ENCODE measurements at places on chromosomes 11 and 22.

DNA sequence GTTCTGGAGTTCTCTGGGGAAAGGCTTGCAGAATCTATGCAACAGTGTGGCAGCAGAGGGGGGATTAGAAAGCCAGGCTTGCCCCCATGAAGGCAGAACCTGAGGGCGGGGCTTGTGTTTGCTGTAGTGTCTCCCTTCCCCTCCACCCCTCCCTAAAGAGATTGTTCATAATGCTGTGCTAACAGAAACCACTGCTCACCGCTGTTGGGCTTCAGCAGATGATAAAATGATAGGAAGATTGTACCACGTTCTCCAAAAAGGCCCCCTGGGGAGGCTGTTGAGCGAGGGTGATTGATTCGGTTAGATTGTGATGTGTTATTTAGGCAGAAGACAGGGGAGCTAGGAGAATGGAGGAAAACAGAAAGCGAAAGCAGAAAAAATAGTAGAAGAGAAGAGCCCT lies 215.2 kb upstream of the NCAM1 start:
- no peak for DNase-seq

DNA sequence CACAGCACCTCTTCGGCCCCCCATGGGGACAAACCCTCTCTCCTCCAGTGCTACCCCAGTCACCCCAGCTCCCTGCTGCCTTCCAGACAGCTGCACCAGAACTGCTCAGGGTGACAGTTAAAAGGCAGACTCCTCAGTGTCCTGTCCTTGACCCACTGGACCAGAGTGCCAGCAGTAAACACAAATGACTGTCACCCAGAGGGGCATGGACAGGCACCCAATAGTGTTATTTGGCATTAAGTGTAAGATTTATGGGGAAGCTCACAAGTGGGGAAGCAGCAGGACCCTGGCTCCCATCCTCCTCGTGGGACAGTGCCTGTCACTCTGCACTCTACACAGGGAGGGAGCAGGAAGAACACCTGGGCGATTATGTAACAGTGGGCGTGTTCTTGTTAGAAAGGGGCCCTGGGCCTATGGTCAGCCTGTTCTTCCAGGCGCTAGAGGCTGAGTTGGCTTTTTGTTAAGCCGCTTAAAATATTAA lies 5.0 kb downstream of the RPS19BP1 start:
- no peak for DNase-seq

- no peak for DNase-seq
Observed at GRCh38 chr22:49882519-49883293, 29.1 kb downstream of the ZBED4 start.

- no peak for DNase-seq
Observed at GRCh38 chr11:30789270-30789669, 203.1 kb upstream of the MPPED2 start.

DNA sequence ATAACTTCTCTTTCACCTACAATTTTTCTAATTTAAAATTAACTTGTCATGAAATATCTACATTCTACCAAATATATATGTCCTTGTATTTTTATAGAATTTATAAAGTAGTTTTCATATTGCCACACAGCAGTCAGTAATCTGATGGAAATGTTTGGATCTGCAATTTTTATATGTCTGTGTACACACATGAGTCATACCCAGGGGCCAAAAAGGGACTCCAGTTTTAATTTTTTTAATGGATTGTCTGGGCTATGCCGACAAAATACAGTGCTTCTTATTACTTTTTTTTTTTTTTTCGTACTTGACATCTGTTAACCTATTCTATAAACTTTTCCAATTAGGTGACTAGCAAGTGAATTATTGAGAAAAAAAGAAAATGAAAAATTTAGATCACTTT lies 6.3 kb downstream of the GUCY1A2 start:
- no peak for DNase-seq

DNA sequence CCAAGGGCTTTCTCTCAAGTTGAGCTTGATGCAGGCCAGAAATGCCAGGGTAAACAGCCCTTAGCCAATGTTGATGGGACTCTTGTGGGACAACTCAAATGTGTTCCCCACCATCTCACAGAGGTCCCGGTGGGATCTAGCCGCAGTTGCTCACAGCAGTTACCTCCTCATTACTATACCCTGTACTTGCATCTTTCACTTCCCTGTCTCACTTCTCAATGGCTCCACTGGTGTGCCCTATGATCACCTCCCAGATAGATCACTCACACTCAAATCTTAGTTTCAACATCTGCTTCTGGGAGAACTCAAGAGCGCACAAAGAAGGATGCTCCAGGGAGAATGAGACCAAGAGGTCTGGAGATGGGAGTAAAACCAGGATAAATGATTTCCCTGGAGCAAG lies 47.0 kb downstream of the RCN1 start:
- no peak for DNase-seq

- DNase-seq: peak; percentile 27
Observed at GRCh38 chr22:42500161-42500835, 19.3 kb downstream of the RRP7A start.

- DNase-seq: peak; percentile 8
Observed at GRCh38 chr22:48738204-48738980, 1089.3 kb downstream of the BRD1 start.

DNA sequence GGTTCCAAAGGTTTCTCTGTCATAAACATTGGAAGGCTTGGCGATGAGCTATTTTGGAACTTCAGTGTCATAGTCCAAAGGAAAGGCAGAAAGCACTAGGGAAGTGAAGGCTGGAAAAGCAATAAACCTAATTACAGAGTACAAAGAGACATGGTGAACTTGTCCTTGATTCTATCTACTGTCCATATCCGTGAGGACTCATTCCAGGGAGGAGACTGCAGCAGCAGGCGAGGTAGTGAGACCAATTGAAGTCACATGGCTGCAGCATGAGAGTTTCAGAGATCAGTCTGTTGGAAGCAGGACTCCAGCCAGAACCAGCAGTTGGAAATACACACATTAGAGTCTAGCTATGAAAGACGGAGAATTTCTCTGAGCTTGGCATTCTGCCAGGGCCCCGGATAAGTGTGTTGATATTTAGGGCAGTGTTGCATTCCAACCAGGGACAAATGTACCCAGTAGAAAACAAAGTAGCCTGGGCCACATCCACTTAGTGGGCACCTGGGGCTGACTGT lies 54.1 kb upstream of the ARHGAP42 start:
- DNase-seq: peak; percentile 81

DNA sequence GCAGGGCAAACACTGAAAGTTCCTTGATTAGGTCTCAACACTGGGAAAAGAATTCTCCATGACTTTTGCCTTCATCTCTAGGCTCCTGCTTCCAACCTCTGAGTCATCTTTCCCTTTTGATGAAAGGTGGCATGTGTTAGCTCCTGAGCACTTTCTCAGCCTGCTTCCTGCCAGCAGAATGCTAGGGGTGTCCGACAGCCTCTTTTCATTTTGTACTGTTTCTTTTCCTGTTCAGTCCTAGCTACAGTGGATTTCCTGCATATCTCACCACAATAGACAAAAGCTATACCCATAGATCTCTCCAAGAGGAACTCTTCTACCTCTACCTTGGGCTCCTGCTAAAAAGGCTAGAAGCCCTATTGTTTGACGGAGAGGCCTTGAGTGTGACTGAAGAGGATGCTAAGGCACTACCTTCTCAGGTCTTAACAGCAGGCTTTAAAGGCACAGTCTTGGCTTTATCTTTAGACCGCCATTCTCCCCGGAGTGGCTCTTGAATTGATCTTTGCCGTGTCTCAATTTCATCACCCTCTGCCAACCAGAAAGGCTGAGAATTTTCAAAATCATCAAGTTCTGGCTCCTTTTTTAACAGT lies 145.5 kb downstream of the RBFOX2 start:
- no peak for DNase-seq

DNA sequence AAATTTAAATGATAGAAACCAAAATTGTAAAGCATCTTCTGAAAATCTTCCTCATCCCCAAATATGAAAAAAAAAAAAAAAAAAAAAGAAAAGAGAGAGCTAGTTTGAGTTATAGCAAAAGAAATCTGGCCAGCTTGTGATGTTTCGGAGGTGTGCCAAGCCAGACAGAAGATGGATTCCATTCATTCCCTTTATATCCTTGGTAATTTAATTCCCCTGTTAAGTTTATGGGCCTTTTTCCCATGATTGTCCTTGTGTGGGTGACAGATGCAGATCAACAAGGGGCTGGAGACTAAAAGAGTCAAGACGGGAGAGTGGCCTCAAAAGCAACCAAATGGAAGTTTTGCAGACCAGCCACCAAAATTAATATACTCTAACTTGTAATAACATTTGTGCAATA lies 47.6 kb upstream of the PARVA start:
- DNase-seq: no peak

- peak; percentile 76 for DNase-seq
Observed at GRCh38 chr11:2930704-2931419, 1.6 kb upstream of the PHLDA2 start.

GRCh38 chr11:75931124-75931523 lies 116.1 kb downstream of the UVRAG start:
- DNase-seq: no peak

DNA sequence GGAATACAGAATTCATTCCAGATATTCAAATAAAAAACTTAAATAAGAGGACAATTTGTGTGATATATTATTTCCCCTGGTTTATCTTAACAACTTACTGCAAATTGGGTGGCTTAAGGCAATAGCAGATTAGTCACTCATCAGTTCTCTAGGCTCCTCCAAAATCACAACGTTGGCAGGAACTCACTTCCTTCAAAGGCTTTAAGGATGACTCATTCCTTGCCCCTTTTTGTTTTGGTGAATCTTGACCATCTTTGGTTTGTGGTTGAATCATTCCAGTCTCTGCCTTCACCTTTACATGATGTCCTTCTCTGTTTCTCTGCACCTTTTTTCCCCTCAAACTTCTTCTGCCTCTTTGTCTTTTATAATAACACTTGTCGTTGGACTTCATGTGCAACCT lies 3.4 kb downstream of the OR10AG1 start:
- DNase-seq: no peak

DNA sequence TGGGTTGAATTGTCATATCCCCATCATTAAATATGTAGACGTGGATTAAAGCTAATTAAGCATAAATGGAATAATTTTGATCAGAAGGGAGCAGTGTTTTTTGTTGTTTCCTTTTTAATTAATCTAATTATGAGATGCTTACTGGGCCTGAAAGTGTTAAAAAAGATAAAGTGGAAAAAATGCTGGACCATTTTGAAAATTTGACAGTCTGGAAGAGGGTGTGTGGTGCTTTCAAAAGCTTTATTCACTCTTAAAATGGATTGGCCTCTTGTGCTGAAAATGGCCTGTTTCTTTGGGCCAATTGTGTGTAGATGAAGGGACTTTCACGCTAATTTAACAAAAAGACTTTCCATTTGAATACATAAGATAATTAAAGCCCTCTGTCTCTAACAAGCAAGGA lies 1.8 kb downstream of the TNRC6B start:
- no peak for DNase-seq

GRCh38 chr11:102320679-102321078 lies 3.4 kb downstream of the BIRC3 start:
- DNase-seq: no peak

GRCh38 chr22:29041408-29041807 lies 20.2 kb downstream of the C22orf31 start:
- DNase-seq: peak; percentile 53

- DNase-seq: no peak
Observed at GRCh38 chr22:31488988-31489617, 539 bp downstream of the EIF4ENIF1 start.

GRCh38 chr11:28529540-28530410 lies 421.6 kb downstream of the METTL15 start:
- DNase-seq: peak; percentile 44

GRCh38 chr11:134060316-134060715 lies 8.6 kb upstream of the JAM3 start:
- no peak for DNase-seq

- DNase-seq: no peak
Observed at GRCh38 chr11:831118-831864, 1.5 kb upstream of the CD151 start.

DNA sequence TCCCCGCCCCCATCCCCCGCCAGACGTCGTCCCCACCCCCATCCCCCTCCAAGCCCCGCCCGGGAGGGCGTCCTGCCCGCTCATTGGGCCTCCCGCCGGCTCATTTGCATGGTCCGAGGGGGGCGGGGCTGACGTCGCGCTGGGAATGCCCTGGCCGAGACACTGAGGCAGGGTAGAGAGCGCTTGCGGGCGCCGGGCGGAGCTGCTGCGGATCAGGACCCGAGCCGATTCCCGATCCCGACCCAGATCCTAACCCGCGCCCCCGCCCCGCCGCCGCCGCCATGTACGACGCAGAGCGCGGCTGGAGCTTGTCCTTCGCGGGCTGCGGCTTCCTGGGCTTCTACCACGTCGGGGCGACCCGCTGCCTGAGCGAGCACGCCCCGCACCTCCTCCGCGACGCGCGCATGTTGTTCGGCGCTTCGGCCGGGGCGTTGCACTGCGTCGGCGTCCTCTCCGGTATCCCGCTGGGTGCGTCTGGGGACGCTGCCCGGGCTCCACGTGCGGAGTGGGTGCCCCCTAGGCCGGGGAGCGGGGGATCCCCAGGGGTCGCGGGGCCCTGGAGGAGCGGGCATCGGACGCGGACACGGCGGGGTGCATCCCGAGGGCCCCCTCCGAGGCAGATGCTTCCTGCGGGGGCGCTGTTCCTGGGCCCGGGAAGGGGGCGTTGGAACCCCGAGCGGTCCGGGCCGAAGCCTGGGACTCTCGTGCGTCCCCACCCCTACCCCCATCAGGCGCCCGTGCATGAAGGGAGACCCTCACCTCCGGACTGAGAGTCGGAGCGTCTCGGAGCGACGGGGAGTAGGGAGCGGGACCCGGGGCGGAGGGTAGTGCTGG lies at the start of gene PNPLA3:
PNPLA3 (plus strand) TSS at position 175 of the 834 bp plus-strand sequence; CDS start at position 282, 107 bp downstream.
- peak; percentile 81 for DNase-seq

DNA sequence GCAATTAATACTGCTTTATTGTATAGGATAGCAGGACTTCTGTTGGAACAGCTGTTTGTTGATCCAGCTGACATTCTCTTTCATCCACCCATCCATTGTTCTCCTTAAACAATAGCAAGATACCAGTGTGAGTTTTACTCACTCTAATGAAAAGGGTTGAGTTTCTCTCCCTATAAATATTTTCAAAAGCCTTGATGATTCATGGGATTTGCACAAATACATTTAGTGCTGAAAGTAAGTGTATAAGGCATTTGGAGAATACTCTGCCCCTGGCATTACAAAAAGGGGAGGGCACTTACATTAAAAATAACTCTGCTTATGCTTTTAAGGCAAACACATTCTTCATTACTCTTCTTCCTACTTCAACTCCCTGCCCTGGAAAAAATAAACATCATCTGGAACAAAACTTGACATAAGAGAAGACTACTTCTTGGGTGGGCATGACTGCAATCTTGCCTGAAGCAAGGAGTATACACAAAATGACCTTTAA lies 634.9 kb downstream of the METTL15 start:
- DNase-seq: no peak

DNA sequence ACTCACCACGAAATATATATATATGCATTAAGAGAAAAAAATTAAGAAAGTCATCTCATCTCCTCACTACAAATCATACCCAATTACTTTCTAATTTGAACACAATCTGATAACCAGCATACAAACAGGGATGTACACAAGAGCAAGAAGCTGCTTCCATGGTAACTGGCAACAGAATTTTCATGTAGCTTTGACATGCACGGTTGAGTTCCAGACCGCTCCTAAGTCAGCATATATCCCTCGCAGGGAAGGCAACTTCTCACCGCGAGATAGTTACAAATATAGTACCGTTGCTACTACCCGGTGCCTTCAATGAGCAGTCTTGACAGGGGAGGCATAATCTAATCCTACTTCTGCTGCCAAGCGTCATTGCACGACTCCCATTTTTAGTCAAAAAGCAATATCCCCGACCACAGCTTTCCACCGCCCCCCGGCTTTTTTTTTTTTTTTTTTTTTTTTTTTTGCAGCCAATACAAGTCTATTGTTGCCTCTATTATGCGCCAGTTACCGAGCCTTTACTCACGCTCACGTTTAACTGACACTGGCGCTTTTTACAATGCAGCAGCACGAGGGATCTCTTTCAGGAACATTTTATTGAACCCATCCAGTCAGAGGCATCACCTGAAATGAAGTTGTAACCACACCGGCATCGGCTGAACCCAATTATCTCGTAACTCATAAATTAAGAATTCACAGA lies 2.2 kb downstream of the CADM1 start:
- no peak for DNase-seq

All from left lung (tissue), 14 donors.